ENCODE measurements at places on chromosomes 3 and 15.

- no peak for DNase-seq
These were observed 136.0 kb upstream of the UBE2E2 start for GRCh38 chr3:23067116-23067515.

GRCh38 chr3:23308986-23309625, 106.0 kb downstream of the UBE2E2 start:
- no peak for DNase-seq

DNA sequence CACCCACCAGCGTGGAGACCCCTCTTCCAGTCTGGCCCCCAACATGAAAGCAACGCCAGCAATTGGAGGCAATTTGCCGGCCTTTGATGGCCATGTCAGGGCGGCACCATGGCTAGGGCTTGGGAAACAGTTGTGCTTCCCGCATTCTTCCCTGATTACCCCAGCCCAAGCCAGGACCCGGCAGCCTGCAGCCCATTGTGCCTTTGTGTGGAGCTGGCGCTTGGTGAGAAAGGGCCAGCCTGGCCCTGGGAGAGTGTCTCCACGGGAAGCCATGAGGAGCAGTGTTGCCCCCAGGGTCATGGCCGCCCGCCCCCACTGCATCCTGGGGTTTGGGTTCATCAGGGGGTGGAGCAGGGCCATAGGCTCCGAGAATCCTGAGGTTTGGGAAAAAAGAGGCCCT, 66.0 kb downstream of the DNAJB8 start:
- no peak for DNase-seq

DNA sequence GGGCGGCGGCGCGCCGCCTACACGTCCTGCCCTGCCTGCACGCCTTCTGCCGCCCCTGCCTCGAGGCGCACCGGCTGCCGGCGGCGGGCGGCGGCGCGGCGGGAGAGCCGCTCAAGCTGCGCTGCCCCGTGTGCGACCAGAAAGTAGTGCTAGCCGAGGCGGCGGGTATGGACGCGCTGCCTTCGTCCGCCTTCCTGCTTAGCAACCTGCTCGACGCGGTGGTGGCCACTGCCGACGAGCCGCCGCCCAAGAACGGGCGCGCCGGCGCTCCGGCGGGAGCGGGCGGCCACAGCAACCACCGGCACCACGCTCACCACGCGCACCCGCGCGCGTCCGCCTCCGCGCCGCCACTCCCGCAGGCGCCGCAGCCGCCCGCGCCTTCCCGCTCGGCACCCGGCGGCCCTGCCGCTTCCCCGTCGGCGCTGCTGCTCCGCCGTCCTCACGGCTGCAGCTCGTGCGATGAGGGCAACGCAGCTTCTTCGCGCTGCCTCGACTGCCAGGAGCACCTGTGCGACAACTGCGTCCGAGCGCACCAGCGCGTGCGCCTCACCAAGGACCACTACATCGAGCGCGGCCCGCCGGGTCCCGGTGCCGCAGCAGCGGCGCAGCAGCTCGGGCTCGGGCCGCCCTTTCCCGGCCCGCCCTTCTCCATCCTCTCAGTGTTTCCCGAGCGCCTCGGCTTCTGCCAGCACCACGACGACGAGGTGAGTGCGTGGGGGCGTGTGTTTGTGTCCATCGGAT, 602 bp downstream of the TRIM71 start:
- no peak for DNase-seq

DNA sequence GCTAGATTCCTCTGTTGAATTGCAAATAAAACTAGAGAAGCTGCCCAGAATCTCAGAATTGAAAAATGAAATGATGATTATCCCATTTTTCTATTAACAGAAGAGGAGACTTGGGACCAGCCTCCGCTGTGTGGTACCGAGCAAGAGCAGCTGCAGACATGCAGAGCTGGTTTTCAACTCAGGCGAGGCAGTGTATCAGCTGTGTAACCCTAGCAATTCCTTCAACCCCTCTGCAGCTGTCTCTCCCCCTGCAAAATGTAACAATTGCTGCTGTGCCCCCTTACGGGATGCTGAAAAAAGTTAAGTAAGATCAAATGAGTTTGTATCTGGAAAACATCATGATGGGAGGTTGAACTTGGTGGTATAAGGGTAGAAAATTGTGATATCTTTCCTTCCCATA, 98.5 kb upstream of the C3orf80 start:
- DNase-seq = no peak

DNA sequence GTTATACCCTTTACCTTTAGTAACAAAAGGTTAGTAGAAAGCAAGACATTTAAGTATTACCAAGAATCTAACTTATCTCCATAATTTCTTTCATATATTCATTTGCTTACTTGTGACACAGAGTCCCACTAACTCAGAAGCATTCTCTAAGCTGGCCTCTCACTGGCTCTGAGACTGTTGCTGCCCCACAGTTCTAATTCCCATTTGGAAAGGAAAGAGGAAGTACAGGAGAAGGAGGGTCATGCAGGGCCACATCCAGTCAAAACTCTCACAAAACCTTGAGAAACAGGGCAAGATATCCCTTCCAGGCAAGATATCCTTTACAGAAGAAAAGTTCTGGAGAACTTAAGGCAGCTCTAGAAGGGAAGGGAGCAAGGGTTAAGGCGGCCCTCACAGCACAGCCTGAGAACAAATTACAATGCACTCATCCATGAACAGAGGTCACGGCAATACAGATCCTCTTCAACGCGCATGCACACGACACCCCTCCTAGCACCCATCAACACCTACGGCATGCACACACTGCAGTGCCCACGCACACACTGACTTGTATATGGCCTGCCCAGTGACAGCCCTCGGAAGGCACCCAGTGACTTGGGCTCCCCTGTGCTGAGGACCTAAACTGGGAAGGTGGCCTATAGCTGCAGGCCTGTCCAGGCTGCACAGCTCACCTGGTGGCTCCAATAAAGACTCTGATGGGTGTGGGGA, 13.0 kb upstream of the MYO5C start:
- DNase-seq = no peak

GRCh38 chr3:184539801-184540435, 21.7 kb upstream of the EPHB3 start:
- DNase-seq = no peak

- DNase-seq = no peak
These were observed 999 bp downstream of the INSYN1 start for GRCh38 chr15:73751899-73752805.

DNA sequence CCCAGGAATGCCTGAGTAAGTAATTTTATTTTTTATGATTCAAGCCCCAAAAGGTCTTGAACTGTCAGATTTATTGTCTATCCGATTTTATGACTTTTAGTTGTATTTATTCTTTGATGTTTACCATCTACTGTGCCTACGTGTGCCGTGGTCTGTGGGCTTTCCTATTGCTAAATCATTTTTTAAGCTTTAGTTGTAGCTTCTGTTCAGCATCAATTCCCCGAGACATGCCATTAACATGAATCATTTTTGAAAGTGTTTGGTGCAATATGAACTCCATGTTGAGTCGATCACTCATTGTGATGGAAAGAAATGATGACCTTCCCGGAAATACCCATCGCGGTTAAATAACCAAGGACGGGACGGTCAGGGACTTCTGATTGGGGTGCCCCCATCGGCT, 268.7 kb upstream of the THRB start:
- no peak for DNase-seq

GRCh38 chr3:11907667-11908660, 61.3 kb upstream of the TAMM41 start:
- DNase-seq = no peak

DNA sequence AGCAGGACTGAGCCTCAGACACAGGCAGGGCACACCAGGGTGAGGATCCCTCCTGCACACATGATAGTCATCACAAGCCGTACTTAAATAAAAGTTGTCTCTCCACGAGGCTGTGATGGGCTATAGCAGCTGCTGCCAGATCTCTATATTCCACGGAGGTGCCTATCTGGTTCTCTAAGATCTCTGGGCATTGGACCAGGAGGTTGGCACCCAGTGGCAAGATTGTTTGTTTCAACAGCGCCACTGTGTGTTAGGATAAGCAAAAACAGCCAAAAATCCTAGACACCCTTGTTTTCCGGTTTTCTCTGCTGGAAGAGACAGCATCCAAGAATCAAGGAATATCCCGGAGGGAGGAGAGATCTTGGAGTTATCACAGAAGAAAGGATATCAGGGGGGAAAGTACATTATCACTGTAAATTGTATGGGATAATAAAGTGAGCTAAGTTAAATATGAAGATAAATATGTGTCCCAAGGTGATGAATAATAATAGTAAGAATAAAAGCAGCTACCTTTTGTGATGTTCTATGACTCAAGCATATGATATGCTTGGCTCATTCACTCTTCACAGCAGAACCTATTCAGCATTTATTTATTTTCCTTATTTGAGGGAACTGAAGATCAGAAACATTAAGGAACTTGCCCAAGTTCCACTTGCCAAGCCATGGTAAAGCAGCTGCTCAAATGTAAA, 90.6 kb upstream of the AKAP13 start:
- no peak for DNase-seq

DNA sequence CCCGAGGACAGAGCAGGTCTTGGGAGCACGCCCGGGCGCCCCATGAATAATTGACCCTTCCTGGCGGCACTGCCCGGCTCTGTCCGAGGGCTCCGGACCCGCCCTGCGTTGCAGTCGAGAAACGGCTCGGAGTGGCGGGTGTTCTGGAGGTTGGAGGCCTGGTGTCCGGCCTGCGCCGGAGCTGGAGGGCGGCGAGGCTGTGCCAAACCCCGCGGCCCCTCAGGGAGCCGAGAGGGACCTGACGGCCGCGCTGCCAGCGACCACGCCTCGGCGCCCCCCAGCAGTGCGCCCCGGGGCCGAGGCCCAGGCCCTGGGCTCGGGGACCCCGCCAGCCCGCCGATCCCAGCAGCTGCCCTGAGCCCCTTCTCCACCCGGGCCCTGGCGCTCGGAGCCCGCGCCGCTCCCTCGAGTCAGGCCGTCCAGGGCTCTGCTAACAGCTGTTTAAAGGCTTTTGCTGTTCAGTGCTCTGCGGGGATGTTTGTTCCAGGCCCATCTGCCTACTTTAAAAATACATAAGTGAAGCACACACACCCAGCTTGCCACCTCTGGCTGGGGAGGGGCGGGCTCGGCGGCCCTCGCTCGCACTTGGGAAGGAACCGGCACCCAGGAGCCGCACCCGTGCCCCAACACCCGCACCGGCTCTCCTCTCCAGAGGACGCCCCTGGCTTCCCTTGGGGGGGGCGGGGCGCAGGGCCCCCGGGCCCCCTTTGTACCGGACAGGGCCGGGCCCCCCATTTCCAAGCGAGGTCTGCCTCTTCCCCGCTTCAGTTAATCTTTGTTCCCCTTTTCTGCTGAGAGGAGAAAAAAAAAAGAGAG, 730 bp upstream of the ZNF710 start:
- no peak for DNase-seq

DNA sequence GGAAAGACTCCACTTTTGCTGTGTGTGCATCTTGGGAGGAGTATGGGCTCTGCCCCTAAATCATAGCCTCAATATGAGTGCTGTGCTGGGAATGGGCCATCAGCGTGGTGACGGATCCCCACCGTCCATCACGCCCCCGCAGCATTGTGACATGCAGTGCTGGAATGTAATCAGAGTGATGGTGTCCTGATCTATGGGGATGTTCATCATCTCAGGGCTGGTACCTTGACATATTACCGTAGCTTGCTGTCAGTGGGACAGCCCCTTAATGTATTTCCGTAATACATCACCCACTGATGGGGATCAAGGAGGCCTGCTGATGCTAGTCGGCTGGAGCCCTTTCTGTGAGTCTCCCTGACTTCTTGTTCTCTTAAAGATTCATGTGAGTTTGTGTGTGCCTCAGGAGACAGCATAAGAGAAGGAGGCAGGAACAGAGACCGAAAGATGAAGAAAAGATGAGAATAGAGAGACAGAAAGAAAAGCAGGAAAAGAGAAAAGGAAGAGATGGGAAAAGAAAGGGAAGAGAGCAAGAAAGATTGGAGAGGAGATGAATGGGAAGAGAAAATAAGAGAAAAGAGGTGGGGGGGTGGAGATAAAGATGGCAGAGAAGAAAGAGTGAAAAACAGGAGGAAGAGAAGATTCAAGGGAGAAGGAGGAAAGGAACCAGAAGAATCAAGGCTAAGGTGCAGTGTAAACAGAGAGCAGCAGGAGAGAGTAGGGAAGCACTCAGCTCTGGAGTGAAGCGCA, 183.7 kb downstream of the RPLP1 start:
- DNase-seq = no peak

- DNase-seq = no peak
These were observed 284.6 kb upstream of the PROK2 start for GRCh38 chr3:72069543-72069942.

GRCh38 chr15:85400606-85401005, 20.2 kb downstream of the AKAP13 start:
- no peak for DNase-seq

- no peak for DNase-seq
These were observed 10.7 kb downstream of the RBM15B start for GRCh38 chr3:51401735-51402134.
